ENCODE measurements at places on chromosomes 7 and 10.

- no peak for DNase-seq
Observed at GRCh38 chr7:4745971-4746919, 29.2 kb upstream of the AP5Z1 start.

- DNase-seq, result no peak
Observed at GRCh38 chr7:41955451-41955850, 252.6 kb upstream of the INHBA start.

- peak; percentile 68 for DNase-seq
Observed at GRCh38 chr7:26202019-26202990, 760 bp downstream of the CBX3 start.

- DNase-seq, result peak; percentile 26
Observed at GRCh38 chr7:45704683-45705016, 130.5 kb downstream of the ADCY1 start.

GRCh38 chr7:139775829-139776266, 1.9 kb downstream of the HIPK2 start:
- DNase-seq, result peak; percentile 69

- no peak for DNase-seq
Observed at GRCh38 chr7:123687161-123687560, 31.5 kb downstream of the LMOD2 start.

DNA sequence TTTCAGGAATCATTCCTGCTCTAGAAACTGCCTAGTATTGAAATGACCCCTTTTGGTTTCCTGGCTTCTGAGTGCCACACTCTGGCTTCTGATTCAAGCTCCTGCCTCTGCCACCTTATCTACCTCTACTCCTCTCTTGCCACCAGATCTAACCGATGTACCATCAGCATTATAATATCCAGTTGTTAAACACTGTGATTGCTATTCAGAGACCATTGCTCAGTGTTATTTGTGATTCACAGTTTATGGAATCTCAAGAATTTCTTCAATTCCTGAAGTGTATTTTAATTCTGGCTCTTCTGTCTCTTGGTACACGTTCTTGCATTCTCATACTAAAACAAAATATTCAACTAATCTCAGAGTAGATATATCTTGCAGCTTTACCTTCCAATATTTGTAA, 88.7 kb downstream of the DYNC1I1 start:
- DNase-seq, result no peak

- peak; percentile 57 for DNase-seq
Observed at GRCh38 chr7:91034459-91035368, 229.5 kb upstream of the FZD1 start.

GRCh38 chr7:127447326-127447945, 54.9 kb upstream of the ZNF800 start:
- DNase-seq, result peak; percentile 65

DNA sequence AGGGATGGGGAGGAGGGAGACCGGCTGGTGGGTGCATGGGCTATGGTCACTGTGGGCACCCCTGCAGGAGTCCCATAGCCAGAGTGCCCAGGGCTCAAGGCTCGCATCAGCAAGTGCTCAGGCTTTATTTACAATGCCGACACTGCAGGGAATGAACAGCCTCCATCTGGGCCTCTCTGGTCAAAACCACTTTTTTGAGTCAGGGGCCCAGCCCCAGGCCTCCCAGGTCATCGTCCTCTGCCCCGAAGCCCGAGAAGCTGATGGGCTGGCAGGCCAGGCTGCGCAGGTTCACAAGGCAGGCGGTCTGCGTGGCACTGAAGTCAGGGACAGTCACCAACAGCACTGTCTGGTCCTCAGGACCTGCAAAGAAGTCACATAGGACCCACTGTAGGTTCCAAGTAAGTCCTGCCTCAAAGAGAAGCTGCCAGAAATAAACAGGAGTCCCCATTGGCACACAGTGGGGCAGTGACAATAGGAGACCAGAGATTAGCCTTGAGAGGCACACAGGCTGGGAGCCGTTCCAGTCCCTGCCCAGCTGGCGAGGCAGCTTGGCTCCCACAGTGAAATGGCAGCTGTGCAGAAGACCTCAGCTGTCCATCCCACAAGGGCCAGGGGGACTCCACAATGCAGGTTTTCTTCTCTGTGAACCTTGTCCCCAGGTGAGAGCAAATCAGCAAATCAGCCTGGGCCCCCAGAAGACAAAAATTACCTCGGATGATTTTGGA, 8.6 kb downstream of the POLD2 start:
- no peak for DNase-seq

DNA sequence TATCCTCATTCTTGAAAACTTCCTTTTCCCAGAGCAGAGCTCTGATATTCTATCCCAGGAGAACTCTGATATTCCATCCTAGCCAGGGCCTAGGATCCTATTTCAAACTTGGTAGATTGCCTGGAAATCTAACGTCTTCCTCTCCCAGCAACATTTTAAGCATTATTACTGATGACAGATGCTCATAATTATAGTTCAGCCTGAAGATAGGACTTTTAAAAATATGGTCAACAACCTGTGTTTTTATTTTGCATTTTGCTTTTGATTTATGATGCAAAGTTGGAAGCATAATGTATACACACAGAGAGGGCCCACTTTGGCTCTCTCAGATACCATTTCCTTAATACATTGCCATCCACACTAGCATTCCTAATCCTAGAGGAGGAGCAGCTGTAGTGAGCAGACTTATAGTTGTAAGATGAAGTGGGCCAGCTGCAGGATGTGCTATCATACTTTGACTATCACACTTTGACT, 457.4 kb upstream of the TPK1 start:
- DNase-seq, result no peak

DNA sequence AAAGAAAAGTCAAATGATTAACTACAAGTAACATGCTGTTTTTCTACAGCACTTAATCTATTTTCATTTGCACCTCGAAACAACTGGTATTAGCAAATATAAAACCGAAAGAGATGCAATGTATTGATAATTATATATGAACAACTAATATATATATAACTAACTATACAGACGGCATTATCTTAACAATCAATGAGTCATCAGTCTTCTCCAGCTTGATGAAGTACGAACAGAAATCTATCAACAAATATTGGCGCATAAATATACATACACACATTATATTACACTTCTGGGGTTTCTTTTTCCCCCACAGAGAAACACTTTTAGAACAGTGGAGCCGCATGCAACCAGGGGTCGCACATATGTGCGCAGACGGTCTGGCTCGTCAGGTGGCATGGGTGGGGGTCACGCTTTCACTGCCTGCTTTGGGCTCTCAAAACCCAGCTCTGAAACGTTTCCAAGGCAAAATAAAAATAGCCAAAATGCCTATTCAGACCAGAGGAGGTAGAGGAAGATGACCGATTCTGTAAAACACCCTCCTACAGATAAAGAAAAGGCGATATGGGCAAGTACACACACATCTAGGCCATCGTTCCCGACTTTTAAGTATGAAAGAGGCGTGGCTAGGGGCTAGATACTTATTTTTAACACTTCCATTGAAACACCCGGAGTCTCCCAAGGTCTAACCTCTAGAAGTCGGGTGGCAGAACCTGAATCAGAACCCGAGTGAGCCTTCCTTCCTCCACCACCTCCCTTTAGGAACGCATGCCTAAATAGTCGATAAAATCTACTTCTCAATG, 1.7 kb downstream of the ARHGAP12 start:
- no peak for DNase-seq

DNA sequence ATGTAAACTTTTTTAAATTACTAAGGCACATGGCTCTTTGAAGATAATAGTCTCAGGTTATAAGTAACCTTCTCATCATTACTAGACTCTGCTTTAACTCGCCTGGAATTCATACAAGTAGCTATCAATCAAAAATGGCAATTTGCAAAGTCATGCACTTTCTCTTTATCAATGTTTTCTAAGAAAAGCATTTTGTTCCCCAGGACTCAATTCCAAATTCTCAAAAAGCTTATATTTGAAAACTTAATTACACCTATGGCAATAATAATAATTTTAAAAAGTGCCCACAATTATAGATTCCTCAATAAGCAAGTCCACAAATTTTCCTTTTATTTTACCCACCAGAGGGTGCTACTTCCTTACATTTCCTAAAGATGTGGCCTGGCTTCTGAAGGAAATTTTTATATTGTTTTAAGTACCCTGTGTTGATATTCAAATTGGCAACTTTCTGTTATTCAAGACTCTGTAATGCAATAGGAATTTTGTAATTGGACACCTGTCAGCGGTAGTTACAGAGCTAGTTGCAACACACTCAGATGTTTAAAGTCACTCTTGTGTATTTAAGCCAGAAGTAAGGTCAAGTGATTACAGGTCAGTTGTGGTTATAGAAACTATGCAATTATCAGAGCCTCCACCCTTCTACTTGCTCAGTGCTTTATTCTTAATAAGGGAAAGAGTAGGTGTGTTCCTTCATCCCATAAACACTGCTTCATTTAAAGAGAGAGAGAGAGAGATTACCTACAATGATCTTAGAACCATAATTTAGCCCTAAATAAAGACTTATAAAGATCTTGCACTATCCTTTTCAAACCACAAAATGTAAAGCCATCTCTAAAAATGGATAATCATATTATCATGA, 47.1 kb upstream of the HYAL4 start:
- DNase-seq, result peak; percentile 21

DNA sequence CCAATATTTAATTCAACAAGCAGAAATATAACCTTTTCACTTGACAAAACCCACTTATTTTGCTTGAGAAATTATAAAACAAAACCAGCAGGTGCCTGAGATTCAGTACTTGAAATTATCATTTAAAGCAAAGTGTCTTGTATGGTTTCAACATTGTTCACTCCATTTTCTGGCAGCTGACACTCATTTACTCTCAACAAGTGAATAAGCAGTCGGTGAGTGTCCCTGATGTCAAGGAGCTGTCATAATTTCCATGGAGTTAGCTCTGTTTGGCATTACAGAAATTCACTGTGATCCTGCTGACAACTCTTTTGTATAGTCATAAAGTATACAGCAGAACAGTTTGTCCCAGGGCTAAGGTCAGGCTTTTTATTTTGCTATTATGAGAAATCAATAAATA, 490.0 kb downstream of the CNTNAP2 start:
- DNase-seq, result no peak

DNA sequence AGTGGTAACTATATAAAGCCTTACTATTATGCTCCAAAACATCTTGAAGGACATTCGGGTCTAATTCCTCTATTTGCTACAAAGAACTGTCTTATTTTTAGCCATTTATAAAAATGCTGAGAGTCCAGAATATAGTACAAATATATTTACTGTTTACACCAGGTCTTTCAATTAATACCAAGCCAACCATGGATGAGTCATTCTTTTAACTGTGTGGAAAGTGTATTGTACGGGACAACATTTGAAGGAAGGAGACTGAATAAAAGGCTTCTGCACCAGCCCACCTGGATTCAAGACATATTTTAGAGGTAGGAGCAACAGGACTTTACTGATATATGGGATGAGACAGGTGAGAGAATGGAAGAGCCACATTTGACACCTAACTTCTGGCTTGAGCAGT, 35.4 kb downstream of the MASTL start:
- DNase-seq, result no peak

GRCh38 chr7:71404726-71405345, 272.9 kb downstream of the GALNT17 start:
- DNase-seq, result no peak

- DNase-seq, result peak; percentile 28
Observed at GRCh38 chr10:75269605-75270004, 33.8 kb upstream of the COMTD1 start.

DNA sequence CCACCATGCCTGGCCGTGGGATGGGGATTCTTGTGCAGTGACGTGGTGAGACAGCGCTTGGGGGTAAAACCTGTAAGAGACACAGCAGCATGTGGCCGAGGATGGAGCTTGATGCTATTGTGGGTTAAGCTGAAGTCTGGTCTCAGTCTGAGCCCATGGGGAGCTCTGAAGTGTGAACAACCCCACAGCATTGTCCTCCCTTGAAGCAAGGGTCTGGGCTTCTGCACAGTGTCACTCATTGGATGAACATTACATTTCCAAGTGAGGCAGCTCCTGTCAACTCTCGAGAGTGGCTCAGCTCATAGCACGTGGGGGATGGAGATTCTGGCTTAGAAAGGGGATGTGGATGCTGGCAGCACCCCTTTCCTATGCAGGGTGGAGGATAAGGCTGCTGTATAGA, 32.2 kb upstream of the ZNF438 start:
- no peak for DNase-seq

GRCh38 chr7:55073976-55074528, 55.2 kb downstream of the EGFR start:
- no peak for DNase-seq

DNA sequence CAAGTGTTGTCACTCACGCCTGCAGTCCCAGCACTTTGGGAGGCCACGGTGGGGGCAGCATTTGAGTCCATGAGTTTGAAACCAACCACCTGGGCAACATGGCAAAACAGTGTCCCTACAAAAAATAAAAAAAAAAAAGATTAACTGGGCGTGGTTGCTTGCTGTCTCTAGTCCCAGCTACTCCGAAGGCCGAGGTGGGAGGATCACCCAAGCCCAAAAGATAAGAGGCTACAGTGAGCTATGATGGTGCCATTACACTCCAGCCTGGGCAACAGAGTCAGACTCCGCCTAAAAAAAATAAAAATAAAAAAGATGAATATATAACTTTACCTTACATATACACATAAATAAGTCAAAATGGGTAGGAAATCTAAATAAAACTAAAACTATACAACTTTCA, 2.5 kb upstream of the LMOD2 start:
- DNase-seq, result no peak
